Left colon (tissue), 2 donors: ENCODE measurements at places on chromosomes 5 and 9.

DNA sequence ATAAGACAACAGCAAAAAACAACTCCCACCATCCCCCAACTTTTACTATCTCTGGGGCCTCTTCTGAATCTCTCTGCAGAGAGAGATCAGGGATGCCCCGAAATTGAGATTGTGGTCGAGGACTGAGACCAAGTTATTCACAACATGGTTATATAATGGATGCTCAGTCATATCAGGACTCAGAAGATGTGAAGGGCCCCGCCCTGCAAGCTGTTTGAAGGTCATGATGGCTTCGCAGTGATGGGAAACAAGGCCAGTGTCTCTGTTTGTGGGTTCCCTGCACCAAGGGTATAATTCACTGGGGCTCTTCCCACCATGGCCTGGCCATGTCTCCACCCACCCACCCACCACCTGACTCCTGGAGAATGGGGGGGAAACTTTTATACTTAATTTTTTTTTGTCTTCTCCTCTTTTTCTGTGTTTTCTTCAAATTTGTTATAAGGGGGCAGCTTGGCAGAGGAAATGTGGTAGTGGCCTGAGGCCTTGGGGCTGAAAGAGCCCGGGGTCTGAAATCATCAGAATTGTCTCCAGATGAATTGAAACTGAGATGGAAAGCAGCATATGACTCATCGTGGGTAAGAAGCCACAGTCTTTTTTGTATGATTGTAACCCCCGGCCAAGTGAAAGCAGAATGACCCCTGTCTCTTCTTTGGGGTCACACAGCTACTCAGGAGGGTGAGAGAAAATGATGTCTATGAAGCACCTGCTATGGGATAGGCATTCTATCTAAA, 15.0 kb upstream of the TEX48 start:
- DNase-seq, result no peak

GRCh38 chr5:78760366-78760765, 111.8 kb upstream of the LHFPL2 start:
- DNase-seq, result no peak

- DNase-seq, result no peak
Observed at GRCh38 chr5:133130387-133131118, 78.7 kb downstream of the HSPA4 start.

DNA sequence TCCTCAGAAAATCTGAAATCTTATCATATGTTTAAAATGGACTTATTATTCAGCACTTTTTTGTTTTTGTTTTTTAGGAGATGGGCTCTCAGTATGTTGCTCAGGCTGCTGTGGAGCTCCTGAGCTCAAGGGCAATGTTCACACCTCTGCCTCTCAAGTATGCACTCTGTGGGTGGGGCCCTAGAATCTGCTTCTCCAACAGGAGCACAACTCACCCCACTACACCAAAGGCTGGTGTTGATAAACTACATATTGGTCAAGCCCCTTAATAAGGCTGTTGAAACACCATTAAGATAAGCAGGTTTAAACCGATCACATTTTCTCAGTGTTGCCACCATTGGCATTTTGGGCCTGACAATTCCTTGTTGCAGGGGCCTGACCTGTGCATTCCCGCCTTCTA, 131.6 kb downstream of the FANCC start:
- DNase-seq, result no peak

- peak; percentile 25 for DNase-seq
Observed at GRCh38 chr9:96040591-96041461, 165.3 kb downstream of the ERCC6L2 start.

GRCh38 chr9:106283769-106284168, 579.2 kb upstream of the ZNF462 start:
- no peak for DNase-seq

DNA sequence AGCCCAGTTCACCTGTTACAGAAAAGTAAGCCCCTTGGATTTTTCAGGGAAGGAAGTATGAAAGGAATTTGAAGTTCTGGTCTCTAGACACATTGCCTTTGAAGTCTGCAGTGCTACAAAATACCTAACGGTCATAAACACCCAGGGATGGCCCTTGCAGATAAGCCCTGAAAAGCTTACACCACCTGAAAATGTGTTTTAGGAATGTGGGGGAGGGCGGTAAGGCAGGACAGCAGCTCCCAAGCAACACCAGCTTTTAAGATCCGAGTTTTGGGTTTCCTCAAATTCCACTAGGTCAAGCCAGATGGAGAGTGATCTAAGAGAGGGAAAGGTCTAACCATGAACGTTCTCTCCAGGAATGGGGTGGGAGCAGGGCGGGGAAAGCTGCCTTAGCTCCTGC, 114.1 kb upstream of the PANK3 start:
- no peak for DNase-seq

GRCh38 chr5:10634562-10634961, 70.7 kb downstream of the ANKRD33B start:
- DNase-seq, result no peak

DNA sequence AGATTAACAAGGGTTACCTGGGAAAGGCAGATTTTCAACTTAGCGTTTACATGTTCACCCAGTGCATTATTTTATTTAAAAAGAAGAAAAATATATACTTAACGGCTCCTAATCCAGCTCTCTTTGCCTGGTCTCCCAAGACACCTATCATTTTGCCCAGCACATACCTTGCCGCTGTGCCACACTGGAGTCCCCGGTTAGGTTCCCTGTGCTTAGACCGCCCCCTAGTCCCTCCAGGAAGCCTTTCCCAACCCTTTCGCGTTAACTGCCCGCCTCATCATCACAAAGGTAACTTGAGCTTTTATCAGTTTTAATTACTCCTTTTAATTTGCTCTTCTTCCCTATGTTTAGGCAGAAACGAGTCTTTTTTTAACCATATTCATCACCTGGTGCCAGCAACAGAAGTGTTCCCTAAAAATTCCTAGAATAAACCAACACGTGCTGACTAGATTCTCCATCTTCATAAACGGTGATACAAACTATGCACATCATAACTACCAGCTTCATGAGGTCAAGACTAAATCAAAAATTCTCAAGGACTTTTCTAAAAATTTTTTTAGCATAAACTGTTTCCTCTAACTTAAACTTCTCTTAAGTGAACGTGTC, 19.7 kb downstream of the DNAJA1 start:
- DNase-seq, result peak; percentile 54

DNA sequence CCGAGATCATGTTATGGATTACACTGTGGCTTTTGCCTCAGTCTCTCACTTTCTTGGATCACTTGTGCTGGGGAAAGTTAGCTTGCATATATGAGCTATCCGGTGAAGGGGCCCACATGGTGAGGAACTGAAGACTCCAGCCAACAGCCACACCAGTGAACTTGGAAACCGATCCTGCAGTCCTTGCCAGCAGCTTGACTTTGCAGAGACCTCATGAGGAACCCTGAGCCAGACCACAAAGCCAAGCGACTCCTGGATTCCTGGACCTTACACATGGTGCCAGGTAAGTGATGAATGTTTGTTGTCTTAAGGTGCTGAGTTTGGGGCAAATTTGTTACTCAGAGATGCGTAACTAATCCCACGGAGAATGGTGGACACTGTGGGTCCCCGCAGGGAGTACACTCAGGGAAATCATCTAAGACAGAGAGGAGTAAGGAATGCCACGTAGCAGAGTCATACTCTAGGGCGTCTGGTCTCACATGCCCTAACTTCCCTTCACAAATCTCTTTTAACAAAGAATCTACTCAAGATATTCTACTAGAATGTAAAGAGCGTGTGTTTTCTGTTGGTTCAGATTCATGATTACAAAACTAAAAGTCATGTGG, 76.5 kb upstream of the PJA2 start:
- no peak for DNase-seq

DNA sequence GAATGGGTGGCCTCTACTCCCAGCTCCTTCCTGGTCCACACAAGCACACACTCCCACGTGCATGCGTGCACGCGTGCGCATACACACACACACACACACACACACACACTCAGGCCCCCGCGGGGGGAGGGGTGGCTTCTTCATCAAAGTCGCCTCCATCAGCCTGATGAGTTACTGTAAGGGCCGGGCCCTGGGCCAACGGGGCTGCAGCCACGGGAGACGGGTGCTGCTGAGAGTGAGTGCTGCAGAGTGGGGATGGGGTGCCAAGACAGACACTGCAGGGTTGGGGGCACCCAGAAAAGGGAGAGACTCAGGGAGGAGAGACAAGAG, 18.1 kb downstream of the CNTFR start:
- DNase-seq, result no peak

- no peak for DNase-seq
Observed at GRCh38 chr5:173741729-173742431, 125.4 kb upstream of the BOD1 start.

GRCh38 chr9:93087971-93088655, 7.9 kb upstream of the CARD19 start:
- no peak for DNase-seq

DNA sequence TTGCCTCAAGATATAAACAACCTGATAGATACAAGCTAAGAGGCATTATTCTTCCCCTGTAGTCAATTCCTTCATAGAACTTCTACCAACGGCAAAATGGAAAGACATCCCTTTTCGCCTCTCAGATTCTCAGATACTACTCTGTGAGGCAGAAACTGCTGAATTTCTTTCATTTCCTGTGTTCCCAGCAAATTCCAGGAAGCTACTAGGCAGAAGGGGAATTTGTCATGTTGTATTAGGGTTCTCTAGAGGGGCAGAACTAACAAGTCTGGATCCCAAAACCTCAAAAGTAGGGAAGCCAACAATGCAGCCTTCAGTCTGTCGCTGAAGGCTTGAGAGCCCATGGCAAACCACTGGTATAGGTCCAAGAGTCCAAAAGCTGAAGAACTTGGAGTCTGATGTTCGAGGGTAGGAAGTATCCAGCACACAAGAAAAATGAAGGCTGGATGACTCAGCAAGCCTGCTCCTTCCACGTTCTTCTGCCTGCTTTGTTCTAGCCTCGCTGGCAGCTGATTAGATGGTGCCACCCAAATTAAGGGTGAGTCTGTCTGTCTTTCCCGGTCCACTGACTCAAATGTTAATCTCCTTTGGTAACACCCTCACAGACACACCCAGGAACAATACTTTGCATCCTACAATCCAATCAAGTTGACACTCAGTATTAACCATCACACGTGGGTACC, 15.2 kb downstream of the RNF180 start:
- no peak for DNase-seq

GRCh38 chr5:78930721-78931120, 54.4 kb downstream of the ARSB start:
- no peak for DNase-seq

DNA sequence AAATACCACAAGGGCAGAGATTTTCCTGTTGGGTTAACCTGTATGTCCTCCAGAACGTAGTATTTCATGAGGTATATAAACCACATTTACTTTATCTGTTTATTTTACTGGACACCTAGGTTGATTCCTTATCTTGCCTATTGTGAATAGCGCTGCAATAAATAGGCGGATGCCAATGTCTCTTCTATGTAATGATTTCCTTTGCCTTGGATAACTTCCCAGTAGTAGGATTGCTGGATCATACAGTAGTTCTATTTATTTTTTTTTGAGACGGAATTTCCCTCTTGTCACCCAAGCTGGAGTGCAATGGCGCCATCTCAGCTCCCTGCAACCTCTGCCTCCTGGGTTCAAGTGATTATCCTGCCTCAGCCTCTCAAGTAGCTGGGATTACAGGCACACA, 15.6 kb upstream of the TUT7 start:
- no peak for DNase-seq

GRCh38 chr9:4987961-4988421, 2.9 kb downstream of the JAK2 start:
- DNase-seq, result peak; percentile 30

DNA sequence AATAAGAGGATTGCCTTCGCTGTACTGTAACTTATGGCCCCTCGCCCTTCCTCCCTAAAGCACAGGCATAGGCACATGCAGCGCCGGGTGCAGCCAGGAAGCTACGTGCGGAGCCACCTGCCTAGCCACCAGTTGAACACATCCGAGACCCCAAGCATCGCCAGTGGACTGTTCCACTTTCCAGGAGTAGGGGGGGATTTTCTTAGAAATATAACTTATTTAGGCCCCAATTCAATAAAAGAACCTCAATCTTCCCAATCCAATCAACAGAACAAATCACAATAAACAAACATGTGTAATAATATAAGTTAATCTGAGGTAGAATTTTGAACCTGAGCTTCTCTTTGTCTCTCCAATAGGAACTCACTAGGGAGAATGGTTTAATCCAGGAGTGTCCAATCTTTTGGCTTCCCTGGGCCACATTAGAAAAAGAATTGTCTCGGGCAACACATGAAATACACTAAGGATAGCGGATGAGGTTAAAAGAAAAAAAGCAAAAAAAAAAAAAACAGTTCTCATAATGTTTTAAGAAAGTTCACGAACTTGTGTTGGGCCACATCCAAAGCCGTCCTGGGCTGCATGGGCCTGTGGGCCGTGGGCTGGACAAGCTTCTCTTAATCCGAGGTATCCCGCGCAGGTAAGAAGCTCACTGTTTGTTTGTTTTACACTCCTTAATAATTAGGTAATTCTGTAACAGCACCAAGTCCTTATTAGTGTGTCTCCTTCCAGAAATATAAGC, 22.0 kb upstream of the NIPBL start:
- DNase-seq, result no peak
